ENCODE measurements at places on chromosomes 3 and 15. TPM values are rescaled to one million over a fixed set of nuclear protein-coding genes. Genes with fewer than 3 reads are reported as not detected.

DNA sequence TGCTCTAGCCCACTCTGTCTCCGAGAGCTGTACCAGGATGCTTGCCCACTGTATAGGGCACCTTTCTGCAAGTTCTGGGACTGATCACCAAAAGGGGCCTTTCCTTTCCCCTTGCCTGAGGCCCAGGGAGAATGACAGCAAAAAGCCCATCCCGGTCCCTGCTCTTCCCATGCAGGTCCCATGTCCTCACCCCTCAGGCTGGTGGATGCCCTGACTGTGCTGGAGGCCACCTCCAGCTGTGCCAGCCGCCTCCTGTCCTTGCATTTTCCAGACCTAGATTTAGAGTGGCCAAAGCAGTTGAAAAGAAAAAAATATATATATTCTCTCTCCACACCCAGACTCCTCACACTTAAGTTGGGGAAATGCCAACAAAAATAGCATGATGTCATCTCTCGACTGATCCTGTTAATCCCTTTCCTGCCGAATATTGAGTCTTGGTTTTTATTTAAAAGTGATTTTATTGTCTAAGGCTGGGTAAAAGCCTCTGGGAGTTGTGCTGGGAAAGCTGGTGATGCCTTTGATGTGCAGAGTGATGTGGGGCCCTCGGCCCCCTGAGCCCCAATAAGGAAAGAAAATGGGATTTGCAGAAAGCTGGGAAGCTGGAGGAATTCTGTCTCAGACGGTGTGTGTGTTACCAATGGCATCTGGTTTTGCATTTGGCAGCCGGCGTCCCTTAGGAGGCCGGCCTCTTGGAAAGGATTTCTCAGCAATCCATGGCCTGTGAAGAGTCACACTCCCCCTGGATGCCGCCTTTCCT lies 29.3 kb upstream of the TPM1 start:
- H3K27me3 ChIP-seq = no peaks in the 10 kb centered on the region
- no peak overlapping the region for H3K27ac ChIP-seq
- peak; percentile 66 for DNase-seq
- no peaks in the 10 kb centered on the region for H3K4me1 ChIP-seq

GRCh38 chr3:175015056-175015635 lies 156.0 kb downstream of the NAALADL2 start:
- no peak overlapping the region for H3K4me3 ChIP-seq
- H3K27me3 ChIP-seq = no peaks in the 10 kb centered on the region
- H3K4me1 ChIP-seq = no peaks in the 10 kb centered on the region

DNA sequence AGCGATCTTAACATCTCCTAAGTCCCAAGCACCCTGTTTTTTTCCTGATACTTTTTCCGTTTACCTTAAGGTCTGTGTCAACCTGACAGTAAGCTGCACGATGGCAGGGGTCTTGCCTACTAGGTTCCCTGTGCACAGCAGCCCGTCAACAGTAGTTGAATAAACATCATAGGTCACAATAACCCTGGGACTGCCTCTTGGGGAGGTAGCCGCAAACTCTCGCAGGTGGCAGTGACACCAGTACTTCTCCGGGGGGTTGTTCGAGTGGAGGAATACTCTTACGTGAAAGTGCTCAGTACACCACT lies 365 bp upstream of the PDCD6IP start:
- H3K27me3 ChIP-seq = no peaks in the 10 kb centered on the region
- H3K27ac ChIP-seq = no peak overlapping the region

LRTM1 gene
- total RNA-seq = not detected

CLRN1 gene
- not detected for total RNA-seq

NR1D2 gene
- total RNA-seq = 26.9 TPM

DPPA2 gene
- not detected for total RNA-seq

All from aorta (tissue), 5 donors.